ENCODE measurements at places on chromosomes 3 and 15. TPM values are rescaled to one million over a fixed set of nuclear protein-coding genes. Genes with fewer than 3 reads are reported as not detected.

DNA sequence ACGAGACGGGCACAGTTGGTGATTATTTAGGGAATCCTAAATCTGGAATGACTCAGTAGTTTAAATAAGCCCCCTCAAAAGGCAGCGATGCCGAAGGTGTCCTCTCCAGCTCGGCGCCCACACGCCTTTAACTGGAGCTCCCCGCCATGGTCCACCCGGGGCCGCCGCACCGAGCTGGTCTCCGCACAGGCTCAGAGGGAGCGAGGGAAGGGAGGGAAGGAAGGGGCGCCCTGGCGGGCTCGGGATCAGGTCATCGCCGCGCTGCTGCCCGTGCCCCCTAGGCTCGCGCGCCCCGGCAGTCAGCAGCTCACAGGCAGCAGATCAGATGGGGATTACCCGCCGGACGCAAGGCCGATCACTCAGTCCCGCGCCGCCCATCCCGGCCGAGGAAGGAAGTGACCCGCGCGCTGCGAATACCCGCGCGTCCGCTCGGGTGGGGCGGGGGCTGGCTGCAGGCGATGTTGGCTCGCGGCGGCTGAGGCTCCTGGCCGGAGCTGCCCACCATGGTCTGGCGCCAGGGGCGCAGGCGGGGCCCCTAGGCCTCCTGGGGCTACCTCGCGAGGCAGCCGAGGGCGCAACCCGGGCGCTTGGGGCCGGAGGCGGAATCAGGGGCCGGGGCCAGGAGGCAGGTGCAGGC is 318.0 kb downstream of the FGF12 start:
- no peaks in the 10 kb centered on the region for H3K36me3 ChIP-seq
- peaks cover 49% of the 10 kb centered on the region for H3K27me3 ChIP-seq
- DNase-seq: no peak
- H3K27ac ChIP-seq: no peak overlapping the region
- no peaks in the 10 kb centered on the region for H3K4me1 ChIP-seq

DNA sequence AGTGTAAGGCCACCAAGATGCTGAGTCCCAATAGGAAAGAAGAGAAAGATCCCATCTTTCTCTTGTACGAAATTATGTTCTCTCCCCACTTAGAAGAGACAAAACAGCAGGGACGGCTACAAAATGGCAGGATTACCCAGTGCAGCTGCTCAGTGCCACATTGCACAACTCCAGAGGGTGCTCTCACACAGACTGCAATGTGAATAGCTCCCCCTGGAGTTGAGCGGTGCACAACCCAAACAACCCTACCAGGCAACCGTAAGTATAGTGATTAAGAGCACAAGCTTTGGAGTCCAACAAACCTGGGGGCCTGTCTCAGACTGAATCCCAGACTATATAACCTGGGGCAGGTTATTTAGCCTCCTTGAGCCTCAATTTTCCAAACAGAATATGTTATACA is 3.1 kb upstream of the BHLHE40 start:
- H3K36me3 ChIP-seq: peaks cover 26% of the 10 kb centered on the region
- DNase-seq: peak; percentile 40
- peak overlapping the region; percentile 100 for H3K27ac ChIP-seq
- H3K4me1 ChIP-seq: peaks cover 39% of the 10 kb centered on the region
- H3K27me3 ChIP-seq: no peaks in the 10 kb centered on the region

DNA sequence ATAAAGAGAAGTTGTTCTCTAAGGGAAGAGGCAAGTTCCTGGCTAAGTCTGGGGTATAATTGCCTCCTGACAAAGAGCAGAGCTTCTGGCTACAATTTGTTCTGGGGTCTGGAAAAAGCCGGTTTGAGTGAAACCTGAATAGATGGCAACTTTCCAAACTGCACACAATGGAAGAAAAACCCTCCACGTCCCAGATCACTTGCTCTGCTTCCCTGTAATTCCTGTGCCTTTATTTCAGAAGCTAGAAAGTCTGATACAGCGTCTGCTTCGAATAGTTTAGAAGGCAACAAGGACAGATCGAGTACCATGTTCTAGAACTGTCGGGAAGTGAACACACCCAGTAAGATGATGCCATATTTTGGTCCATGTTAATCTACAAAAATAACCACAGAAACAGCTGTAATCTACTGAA is 1.6 kb upstream of the WDR82 start:
- H3K27me3 ChIP-seq: no peaks in the 10 kb centered on the region
- peaks cover 26% of the 10 kb centered on the region for H3K36me3 ChIP-seq
- H3K27ac ChIP-seq: peak overlapping the region; percentile 99

- no peak for DNase-seq
- no peaks in the 10 kb centered on the region for H3K4me1 ChIP-seq
Measured at GRCh38 chr3:50415816-50416215, 56.5 kb upstream of the TMEM115 start.

- H3K27me3 ChIP-seq: no peaks in the 10 kb centered on the region
- peaks cover 3% of the 10 kb centered on the region for H3K36me3 ChIP-seq
- no peak for DNase-seq
- H3K4me3 ChIP-seq: no peak overlapping the region
- H3K27ac ChIP-seq: peak overlapping the region; percentile 67
- peaks cover 41% of the 10 kb centered on the region for H3K4me1 ChIP-seq
Measured at GRCh38 chr3:141379250-141379966, 11.1 kb downstream of the ZBTB38 start.

DNA sequence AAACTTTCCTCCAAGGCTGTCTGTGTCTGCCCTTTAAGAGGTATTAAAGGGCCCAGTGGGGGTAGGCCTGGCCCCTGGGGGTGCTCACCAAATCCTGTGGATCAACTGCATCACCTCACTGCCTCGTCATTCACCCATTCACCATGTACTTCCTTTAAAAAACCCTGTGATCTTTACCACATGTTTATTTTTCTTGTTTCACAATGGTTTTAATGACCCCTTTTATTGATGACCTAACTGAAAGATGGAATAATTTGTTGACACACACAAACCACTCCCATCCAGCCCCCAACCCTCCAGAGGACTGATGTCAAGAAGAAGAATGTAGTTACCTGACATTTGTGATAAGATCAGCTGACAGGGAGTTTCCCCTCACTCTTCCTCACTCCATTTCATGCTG is 40.8 kb downstream of the KCNAB1 start:
- H3K36me3 ChIP-seq: no peaks in the 10 kb centered on the region
- H3K27ac ChIP-seq: no peak overlapping the region
- no peak for DNase-seq
- peaks cover 6% of the 10 kb centered on the region for H3K27me3 ChIP-seq
- H3K4me3 ChIP-seq: no peak overlapping the region

GRCh38 chr15:100222349-100222715 is 119.4 kb downstream of the ADAMTS17 start:
- H3K4me1 ChIP-seq: no peaks in the 10 kb centered on the region
- no peak overlapping the region for H3K27ac ChIP-seq
- H3K36me3 ChIP-seq: no peaks in the 10 kb centered on the region
- H3K27me3 ChIP-seq: no peaks in the 10 kb centered on the region
- H3K4me3 ChIP-seq: no peak overlapping the region

Gene RGMA
- total RNA-seq: 0.54 TPM

Data from activated T-helper 1 cell treated with anti-CD3 and anti-CD28 coated beads, Interleukin-12 subunit alpha, Interleukin-12 subunit beta, Interleukin-2, Interleukin-4 antibody, amounts not matched to agents 30 ng/mL and 10 ng/mL and 1 ng/mL, durations not matched to agents 14 hours and 24 hours and 36 hours (primary cell).